Kidney (tissue), 22 donors: ENCODE measurements at places on chromosomes 1 and 21.
A peak's percentile ranks its signal among the peaks of the same experiment; 100 is the strongest.

DNA sequence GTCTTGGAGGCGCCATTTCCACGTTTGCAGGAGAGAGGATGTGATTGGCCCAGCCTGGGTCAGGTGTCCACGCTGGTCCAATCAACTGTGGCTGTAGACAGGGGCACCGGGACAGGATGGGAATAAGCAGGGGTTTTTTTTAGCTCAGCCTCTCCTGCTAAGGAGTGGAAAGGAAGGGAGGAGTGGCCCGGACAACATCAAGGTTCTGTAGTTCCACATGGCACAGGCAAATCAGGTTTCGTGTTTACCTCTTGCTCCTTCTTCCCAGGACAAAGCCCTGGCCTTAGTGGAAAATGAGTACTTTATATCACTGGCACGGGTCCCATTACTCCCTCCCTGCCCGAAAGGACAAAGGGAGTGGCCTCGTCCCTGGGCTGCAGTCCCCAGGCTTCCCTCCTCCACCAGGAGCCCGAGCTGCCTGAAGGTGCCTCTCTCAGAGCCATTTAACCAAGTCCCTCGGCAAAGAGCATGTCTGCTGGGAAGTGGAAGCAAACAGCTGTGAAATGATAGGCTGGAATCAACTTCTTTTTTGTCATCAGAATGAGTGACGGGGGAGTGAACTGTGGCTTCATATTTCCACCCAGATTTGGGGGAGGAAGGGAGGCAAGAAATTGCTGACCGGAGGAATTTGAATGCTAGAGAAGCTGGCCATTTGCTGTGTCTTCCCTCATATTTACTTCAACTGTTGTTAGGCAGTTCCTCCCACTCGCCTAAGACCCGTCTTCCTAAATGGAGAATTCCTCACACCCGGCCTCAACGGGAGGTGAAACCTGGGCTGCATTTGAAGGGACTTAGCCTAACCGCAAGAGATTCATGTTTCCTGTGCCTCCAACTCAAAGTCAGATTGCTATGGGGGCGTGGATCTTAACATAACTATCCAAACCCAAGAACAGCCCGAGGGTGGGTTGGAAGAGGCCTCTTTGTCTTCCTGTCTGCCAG, 84.9 kb upstream of the SLC44A3 start:
- peak; percentile 89 for DNase-seq

GRCh38 chr1:209231476-209232156, 351.9 kb upstream of the CAMK1G start:
- DNase-seq, result no peak

GRCh38 chr1:30692948-30693301, 30.5 kb downstream of the MATN1 start:
- peak; percentile 20 for DNase-seq

DNA sequence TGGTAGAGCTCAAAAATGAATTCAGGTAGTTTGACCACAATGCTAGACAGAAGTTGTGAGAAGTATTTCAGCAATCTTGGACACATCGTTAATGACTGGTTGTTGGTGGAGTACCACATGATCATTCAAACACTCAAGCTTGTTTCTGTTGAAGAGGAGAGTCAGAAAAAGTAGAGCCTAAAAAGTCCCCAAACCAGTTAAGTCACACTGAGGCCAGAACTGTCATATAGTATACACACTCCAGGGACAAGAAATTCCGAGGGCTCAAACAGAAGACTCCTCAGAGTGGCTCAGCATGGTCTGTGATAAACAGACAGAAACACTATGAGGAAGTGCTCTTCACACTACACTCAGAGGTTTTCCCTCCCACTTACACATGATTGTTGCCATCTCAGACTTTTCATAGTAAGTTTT, 5.8 kb downstream of the TRIM33 start:
- DNase-seq, result no peak

- DNase-seq, result no peak
Observed at GRCh38 chr1:183051546-183051945, 28.3 kb downstream of the LAMC1 start.

GRCh38 chr1:89945852-89946476, 48.9 kb upstream of the ZNF326 start:
- DNase-seq, result no peak
